ENCODE measurements at places on chromosomes 11 and 22.
A peak's percentile ranks its signal among the peaks of the same experiment; 100 is the strongest.

GRCh38 chr11:131923309-131923708, 552.9 kb downstream of the NTM start:
- DNase-seq = no peak

- peak; percentile 58 for DNase-seq
These were observed 154.9 kb upstream of the NAV2 start for GRCh38 chr11:19557720-19558140.

DNA sequence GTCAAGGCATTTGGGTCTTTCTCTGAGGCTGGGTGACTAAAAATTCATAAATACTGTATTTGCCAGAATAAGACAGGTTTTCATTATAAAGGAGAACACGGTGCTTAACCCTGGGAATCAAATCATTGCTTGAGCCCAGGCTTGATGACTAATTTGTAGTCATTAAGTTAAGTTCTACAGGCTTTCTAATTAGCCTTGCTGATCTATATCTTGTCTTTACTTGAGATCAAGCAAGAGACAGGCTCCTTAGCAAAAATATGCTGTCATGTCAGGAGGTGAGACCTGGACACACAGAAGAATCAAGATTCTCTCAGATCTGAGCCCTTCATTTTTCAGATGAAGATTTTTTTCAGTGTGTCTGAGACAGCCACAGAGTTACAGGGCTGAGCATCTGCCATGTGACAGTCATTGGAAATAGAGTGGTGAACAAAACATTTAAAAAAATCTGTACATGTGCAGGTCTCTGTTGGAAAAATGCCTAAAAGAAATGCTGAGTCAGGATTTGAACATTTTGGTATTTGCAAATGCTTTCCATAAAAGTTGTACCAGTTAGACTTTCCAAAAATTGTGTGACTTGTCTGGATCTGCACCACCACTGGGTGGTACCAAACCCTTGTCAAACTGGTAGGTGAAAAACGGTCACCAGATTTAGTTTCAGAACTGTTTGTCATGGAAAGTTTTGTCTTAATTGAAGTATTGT, 14.6 kb downstream of the ACAT1 start:
- no peak for DNase-seq

DNA sequence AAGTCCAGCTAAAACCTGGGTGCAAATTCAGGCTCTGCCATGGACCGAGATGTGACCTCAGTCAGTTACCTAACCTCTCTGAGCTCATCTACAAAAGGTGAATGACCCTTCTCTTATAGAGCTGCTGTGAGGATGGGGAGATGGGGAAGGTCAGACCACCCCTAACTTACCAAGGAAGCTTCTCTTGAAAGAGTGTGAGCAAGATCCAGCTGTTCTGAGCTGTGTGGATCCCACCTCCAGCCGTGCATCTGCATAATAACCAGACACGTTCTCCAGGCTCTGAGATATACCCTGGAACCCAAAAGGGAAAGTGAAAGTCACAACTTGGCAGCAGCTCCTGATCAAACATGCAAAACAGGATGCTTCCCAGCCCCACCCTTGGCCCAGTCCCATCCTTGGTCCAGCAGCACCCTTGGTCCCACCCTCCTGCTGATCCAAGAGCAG, at the start of gene APOL3:
TSS of gene APOL3 (minus strand) at position 257 of the 444 bp plus-strand sequence. CDS start 11,700 bp downstream, outside the sequence.
- peak; percentile 15 for DNase-seq
